DMS 273 treated with DMSO at 0.1 percent for 48 hours (cell line): ENCODE measurements at places on chromosomes 5 and 9.

GRCh38 chr9:114905170-114905940, 25.0 kb downstream of the TNFSF8 start:
- DNase-seq = no peak

- DNase-seq = no peak
Observed at GRCh38 chr5:176180339-176180738, 57.9 kb upstream of the SIMC1 start.

DNA sequence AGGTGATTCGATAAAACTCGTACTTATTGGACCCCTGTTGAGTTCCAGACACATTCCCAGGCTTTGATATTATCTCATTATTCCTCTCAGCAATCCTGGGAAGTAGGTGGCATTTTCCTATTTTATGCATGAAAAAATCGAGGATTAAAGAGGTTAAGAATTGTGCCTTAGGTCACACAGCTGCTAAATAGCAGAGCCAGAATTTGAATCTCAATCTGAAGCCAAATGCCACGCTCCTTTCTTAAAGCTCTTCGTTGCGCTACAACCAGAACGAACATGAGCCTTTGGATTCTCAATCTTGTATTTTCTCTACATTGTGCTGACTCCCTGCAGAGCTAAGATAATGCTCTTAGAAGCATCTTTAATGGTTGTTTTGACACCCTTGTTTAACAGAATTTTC, 527.8 kb upstream of the TLE4 start:
- no peak for DNase-seq

GRCh38 chr5:101532430-101532829, 629.3 kb upstream of the ST8SIA4 start:
- no peak for DNase-seq

- no peak for DNase-seq
Observed at GRCh38 chr5:119393746-119394145, 37.9 kb downstream of the TNFAIP8 start.

DNA sequence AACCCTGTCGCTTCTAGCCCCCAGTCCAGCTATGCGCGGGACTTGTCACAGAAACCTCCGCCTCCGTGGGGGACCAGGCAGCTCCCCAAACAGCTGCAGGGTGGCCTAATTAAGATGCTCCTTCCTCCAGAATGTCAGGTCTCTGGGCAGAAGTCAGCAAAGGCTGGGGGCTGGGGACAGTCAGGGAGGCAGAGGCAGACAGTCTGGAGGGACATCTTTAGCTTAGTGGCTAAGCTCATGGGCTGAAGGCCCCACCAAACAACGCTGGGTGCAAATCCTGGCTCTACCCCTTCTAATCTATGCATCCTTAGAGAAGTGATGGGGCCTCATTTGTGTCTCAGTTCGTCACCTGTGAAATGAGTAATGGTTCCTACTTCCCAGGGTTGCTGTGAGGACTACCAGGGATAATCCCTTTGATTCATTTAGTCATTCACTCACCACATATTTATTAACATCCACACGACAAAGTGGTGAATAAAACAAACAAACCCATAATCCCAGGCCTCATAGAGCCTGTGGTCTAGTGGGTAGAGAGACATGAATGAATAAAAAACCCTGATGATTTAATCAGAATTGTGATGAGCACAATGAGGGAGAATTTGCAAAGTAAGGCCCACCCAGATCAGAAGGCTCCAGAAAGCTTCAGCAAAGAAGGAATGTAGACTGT, 20.2 kb upstream of the MED27 start:
- no peak for DNase-seq

GRCh38 chr9:36399980-36400331, at the start of gene RNF38:
RNF38 (minus strand) TSS chr9:36400269; CDS start chr9:36400108, 161 bp downstream.
- DNase-seq = no peak

GRCh38 chr5:91927439-91927838, 544.3 kb upstream of the ARRDC3 start:
- no peak for DNase-seq

GRCh38 chr5:163912046-163912445, 406.6 kb downstream of the MAT2B start:
- DNase-seq = peak; percentile 34

- DNase-seq = no peak
Observed at GRCh38 chr5:100799166-100799565, 103.9 kb downstream of the ST8SIA4 start.

DNA sequence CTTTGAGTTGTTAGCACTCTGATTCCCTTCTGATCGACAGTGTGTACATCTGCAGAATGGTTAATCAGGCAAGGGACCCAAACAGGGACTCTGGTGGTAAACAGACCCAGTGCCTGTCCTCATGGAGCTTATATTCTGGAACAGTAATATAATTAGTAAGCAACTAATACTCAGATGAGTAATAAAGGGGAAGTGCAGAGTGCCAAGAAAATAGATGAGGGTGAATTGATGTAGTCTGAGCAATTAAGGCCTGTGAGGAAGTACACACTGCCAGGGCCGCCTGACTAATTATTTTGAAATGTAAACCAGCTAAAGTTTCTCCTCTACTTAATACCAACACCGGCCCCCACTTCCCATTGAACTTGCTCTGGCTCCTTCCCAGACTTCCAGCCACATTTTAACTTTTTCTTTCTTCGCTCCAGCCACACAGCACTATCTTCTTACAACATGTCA, 4.2 kb downstream of the DHX29 start:
- no peak for DNase-seq
